HT-29 (cell line): ENCODE measurements at places on chromosomes 7 and 10. TPM values are rescaled to one million over a fixed set of nuclear protein-coding genes. Genes with fewer than 3 reads are reported as not detected.
A peak's percentile ranks its signal among the peaks of the same experiment; 100 is the strongest.

The HOGA1 gene
- 0.26 and 0.36 TPM in 2 replicates for total RNA-seq

The OR13A1 gene
- total RNA-seq: not detected in 2 replicates

The LRRC18 gene
- not detected in 2 replicates for total RNA-seq

- DNase-seq: no peak
These were observed 21.7 kb upstream of the PCGF5 start for GRCh38 chr10:91198781-91199180.

GRCh38 chr7:150986099-150986512 is 4.7 kb upstream of the NOS3 start:
- DNase-seq: peak; percentile 91

DNA sequence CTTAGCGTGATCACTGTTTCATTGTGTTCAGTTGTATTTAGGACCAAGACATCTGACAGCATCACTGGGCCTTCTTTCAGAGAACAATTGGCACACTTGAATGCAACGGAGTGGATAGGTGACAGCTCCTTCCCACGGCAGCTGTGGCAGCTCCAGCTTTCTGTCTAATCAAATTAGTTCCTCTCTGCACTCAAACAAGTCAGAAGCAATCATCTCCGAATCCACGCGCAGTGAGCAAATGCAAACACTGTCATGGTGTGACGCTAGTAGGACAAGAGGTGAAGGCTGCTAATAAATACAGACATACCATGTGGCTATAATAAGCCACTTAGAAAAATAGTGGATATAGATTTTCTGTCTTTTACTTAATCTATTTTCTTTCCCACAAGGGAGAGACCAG is 542.4 kb downstream of the ACTR3B start:
- DNase-seq: no peak

GRCh38 chr7:123714296-123715080 is 34.3 kb downstream of the WASL start:
- no peak for DNase-seq

DNA sequence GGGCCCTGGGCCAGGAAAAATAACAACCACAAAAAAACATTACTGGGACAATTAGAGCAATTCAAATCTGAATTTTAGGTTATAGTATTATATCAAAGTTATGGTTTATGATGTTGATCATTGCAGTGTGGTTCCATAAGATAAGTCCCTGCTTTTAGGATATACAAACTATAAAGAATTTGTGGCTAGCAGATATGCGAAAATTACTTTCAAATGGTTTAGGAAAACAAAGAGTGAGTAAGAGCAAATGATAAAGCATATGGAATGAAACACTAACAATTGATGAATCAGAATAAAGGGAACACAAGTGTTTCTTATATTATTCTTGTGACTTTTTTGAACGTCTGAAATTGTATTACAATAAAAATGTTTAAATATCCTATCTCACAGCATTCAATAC is 64.4 kb upstream of the HECTD2 start:
- no peak for DNase-seq

- no peak for DNase-seq
These were observed 126.0 kb upstream of the GDF10 start for GRCh38 chr10:47173929-47174442.

DNA sequence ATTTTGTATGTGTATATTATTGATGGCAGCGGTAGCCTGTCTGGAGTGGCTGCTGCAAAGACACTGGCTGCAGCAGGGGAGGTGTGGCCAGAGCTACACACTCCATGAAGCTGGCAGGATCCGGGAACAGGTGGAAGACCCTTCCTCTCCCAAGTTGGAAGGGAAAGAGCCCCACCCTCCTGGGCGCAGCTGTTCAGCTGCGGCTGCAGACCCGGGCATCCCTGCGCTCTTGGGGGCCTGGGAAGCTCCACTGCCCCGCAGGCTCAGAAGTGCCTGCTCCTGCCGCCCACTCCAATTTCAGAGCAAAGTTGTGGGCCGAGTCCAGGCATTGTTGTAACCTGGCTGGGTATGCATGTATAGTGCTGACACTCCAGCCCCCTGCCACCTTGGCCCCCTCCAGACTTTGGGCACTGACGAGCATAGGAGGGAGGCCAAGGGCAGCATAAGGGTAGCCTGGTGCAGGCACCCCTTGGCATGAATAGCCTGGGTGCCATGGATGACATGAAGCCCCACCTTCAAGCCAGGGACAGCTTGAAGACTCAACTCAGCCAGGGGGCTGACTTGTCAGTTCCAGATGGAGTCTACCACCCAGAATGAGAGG is 90.7 kb upstream of the TMEM168 start:
- no peak for DNase-seq

- no peak for DNase-seq
These were observed 30.7 kb downstream of the ST8SIA6 start for GRCh38 chr10:17423632-17424186.

- peak; percentile 2 for DNase-seq
These were observed 69.5 kb downstream of the STEAP1B start for GRCh38 chr7:22430457-22430856.
